ENCODE measurements at places on chromosomes 5 and 9.
A peak's percentile ranks its signal among the peaks of the same experiment; 100 is the strongest.

DNA sequence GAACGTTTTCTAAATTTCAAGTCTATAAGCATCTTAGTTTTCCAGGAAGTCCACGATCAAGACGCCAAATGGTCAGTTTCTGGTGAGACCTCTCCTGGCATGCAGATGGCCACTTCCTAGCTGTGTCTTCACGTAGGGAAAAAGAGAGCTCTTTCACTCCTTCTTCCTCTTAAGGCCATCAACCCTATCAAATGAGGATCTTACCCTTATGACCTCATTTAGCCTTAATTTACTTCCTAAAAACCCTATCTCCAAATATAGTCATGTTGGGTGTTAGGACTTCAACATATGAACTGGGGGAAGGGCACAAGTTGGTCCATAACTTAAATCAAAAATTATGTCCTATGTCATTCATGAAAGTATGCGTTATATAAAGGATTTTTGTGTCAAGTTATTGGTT lies 229.5 kb downstream of the ARL15 start:
- no peak for DNase-seq

- peak; percentile 3 for DNase-seq
Measured at GRCh38 chr5:156764176-156764971, 85.7 kb upstream of the PPP1R2B start.

DNA sequence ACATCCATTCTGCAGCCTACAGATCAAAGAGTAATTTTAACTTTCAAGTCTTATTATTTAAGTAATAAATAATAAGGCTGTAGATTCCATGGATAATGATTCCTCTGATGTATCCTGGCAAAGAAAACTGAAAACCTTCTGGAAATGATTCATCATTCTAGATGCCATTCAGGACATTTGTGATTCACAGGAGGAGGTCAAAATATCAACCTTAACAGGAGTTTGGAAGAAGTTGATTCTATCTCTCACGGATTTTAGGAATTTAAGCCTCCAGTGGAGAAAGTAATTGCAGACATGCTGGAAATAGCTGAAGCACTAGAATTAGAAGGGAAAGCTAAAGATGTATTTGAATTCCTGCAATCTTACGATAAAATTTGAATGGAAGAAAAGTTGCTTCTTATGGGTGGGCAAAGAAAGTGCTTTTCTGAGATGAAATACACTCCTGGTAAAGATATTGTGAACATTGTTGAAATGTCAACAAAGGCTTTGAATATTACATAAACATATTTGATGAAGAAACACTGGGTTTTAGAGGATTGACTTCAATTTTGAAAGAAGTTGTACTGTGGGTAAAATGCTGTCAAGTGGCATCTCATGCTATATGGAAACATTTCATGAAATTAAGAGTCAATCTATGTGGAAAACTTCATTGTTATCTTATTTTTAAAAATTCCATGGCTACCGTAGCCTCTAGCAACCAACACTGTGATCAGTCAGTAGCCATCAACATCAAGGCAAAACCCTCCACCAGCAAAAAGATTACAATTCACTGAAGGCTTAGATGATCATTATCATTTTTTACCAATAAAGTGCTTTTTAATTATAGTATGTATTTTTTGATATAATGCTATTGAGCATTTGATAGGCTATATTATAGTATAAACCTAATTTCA lies 1141.0 kb downstream of the CDH12 start:
- DNase-seq, result no peak

DNA sequence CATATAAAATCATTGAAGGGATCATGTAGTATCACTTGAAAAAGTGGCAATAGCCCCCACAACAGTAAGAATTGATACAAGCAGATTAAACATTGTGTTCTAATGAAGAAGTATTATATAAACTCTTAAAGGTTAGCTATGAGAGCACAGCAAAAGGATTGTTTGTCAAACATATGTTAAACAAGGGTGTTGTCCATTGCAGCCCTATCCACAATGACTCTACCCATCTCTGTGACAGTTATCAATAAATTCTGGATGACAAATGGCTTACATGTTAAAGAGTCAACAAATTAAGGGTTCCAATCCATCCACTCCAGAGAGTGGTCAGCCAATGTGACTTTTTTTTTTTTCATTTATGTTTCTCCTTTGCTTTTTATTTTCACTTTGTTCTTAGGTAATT lies 238.7 kb downstream of the SEMA5A start:
- no peak for DNase-seq

DNA sequence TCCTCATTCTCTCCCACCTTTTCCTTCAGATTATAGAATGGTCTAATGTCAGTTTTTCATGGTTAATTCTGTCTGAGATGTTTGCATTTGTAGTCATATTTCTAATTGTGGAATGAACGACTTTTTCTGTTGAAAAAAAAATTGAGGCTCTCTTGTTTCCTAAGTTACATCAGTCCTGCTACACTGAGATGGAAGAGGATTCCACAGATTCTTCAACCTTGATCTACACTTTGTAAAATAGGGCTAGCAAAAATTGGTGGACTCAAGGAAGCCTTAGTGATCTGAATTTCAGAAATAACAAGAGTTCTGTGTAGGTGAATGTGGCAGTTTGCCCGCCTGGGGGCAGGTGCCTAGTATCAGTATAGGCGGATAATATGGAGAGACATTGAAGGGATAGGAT lies 51.9 kb downstream of the ERBIN start:
- DNase-seq, result no peak

GRCh38 chr5:59565551-59565950 lies 328.0 kb downstream of the PDE4D start:
- no peak for DNase-seq

DNA sequence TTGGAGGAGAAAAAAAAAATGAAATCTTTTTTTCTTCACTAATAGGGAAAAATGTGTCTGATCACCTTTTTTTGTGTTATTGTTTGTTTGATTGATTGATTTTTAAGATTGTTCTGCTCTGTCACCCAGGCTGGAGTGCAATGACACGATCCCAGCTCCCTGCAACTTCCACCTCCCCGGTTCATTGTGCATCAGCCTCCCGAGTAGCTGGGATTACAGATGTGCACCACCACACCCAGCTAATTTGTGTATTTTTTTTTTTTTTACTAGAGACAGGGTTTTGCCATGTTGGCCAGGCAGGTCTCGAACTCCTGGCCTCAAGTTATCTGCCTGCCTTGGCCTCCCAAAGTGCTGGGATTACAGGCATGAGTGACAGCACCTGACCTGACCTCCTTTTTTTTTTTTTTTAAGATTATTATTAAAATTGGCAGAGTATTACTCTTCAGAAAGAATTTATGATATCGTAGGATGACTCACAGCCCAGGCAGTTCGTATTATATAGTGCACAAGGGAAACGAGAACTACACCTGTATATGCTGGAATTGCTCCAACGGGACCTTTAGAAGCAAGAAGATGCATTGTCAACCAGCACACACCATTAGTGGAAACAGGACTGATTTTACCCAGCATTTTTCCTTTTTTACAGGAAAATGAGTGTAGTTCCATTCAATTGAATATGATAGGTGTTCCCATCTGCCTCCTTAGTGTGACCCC lies 27.7 kb downstream of the FUBP3 start:
- no peak for DNase-seq

GRCh38 chr5:80406980-80407734 lies 707 bp upstream of the ZFYVE16 start:
- DNase-seq, result no peak

- no peak for DNase-seq
Measured at GRCh38 chr9:136848393-136849037, 694 bp upstream of the PHPT1 start.

GRCh38 chr5:142784401-142784955 lies 14.3 kb downstream of the ARHGAP26 start:
- DNase-seq, result no peak

DNA sequence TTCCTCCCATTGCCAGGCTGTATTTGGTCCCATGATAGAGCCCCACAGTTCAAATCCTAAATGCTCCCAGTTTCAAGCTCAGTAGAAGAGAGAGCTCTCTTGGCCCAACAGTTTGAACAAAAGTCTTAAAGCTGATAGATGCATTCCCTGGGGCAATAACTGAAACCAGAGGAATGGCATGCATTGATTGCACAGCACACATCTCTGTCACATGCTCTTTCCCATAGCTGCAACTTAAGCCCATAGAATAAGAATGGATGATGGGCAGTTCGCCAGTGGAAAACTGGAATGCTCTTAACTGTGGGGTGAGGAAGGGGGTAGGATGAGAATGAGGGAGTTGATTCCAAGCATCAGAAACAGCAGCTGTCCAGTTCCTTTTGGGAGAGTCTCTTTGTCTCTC lies 1942.4 kb upstream of the WWC1 start:
- no peak for DNase-seq

GRCh38 chr9:136711751-136712689 lies at the start of gene DIPK1B:
Gene DIPK1B, plus strand, starts transcription at chr9:136712572. Its CDS starts 94 bp downstream, at chr9:136712666.
- peak; percentile 33 for DNase-seq

- no peak for DNase-seq
Measured at GRCh38 chr5:147072622-147073021, 162.2 kb upstream of the STK32A start.

GRCh38 chr5:82387001-82387818 lies 109.1 kb upstream of the RPS23 start:
- no peak for DNase-seq

DNA sequence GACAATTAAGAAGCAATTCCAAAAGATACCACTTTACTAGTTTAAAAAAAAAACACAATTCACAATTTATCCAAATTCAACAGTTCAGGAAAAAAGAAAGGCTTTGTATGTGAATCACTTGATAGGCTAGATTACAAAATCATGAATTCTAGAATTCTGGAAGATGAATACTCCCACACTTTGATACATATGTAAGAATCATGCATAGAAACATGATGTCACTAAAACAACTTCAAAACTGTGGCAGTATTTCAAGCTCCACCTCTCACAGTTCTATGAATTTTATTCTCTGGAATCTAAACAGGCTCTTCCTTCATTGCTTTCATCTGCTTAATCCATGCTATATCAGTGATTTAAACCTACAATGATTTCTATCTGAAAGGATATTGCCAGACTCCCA lies 51.0 kb downstream of the GNAQ start:
- DNase-seq, result no peak

GRCh38 chr9:111349766-111350165 lies 19.7 kb upstream of the OR2K2 start:
- no peak for DNase-seq

GRCh38 chr5:30832519-30832918 lies 361.0 kb upstream of the CDH6 start:
- no peak for DNase-seq

DNA sequence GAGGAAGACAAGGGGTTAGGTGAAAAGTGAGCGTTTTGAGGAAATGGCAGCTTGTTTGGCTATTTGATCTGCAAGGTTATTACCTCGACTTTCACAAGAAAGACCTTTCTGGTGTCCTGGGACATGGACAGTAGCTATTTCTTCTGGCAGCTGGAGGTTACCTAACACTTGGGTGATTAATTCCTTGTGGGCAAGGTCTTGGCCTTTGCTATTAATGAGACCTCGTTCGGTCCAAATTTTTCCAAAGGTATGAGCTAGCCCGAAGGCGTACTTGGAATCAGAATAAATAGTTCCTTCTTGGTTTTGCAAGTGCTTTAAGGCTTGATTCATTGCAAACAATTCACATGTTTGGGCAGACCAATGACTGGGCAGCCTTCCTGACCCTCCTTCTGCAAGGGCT lies 4.9 kb downstream of the GTF3C5 start:
- DNase-seq, result no peak

- DNase-seq, result no peak
Measured at GRCh38 chr5:123180676-123181393, 91.8 kb downstream of the PRDM6 start.

- no peak for DNase-seq
Measured at GRCh38 chr9:32483343-32483742, 42.7 kb downstream of the RIGI start.

DNA sequence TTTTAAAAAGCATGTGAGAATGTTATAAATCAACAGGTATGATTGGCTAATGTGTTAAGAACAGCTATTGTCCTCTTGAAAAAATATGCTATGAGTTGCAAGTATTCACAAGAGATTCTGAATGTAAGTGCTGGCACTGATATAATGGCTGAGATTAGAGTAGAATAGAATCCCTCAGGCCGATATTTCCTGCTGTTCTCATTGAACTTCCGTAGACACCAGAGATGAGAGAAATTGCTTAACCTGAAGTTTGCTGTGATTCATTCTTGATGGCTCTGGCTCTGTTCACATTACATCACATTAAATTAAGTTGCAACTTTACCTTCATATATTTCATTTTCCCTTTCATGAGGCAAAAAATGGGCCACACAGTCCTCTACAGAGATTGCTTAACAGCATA lies 114.5 kb downstream of the BAAT start:
- DNase-seq, result no peak

DNA sequence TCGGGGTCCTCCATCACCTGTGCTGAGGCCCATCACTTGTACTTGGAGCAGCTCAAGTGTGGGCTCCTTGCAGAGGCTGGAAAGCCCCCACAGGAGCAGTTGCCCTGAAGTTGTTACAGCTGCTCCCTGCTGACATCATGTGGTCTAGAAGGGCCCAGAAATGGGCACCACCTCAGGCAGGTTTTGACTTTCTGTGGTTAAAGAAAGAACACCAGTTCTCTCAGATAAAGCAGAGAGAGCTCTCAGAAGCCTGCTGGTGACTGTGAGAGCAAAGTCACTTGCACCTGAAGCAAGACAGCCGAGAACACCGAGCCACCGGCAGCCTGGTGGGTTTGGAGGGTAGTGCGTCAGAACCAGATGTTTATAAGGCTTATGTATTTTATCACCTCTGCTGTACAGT lies 70.4 kb downstream of the MVB12B start:
- peak; percentile 97 for DNase-seq

GRCh38 chr5:136162008-136162407 lies 29.4 kb downstream of the SMAD5 start:
- no peak for DNase-seq

GRCh38 chr5:93584596-93585040 lies 1.6 kb downstream of the NR2F1 start:
- no peak for DNase-seq

GRCh38 chr5:151808451-151809169 lies 36.9 kb downstream of the G3BP1 start:
- DNase-seq, result no peak

DNA sequence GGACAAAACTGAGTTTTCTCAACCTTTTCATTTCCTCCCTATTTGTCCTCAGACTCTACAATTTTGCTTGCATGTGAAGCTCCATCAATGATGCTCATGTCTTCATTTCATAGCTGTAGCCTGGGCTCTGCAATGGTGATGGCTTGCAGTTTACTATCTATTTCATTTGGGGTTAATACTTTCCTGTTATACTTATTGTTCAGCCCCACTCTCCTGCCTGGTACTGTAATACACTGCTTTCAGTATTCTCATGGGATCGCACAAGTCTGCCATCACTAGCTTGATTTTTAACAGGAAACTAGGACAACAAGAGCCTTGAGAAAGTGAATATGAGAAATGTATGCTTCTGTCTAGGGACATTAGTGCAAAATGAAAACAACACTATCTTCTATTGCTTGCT lies 84.2 kb upstream of the SEMA6A start:
- DNase-seq, result no peak

- DNase-seq, result no peak
Measured at GRCh38 chr5:137619191-137619870, 116.6 kb downstream of the KLHL3 start.

DNA sequence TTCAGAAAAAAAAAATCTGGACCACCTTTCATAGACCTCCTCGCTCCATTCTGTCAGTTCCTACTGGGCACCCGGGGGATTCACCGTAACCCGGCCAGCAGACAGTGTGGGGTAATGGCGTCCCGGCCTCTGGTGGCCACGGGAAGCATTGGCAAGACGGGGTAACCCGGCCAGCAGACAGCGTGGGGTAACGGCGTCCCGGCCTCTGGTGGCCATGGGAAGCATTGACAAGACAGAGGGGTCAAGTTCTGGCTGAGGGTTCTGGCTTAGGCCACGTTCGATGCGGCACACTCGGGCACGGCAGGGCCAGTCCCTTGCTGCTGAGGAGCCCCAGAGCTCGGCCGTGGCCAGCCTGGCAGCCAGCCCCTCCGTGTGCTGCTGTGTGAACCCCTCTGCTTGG lies 116.2 kb upstream of the RAPGEF1 start:
- no peak for DNase-seq

Measured in Jurkat, Clone E6-1 (cell line).